RPMI7951 (cell line): ENCODE measurements at places on chromosomes 5 and 9.

GRCh38 chr5:139979943-139980342, 63.2 kb downstream of the NRG2 start:
- no peak for DNase-seq

DNA sequence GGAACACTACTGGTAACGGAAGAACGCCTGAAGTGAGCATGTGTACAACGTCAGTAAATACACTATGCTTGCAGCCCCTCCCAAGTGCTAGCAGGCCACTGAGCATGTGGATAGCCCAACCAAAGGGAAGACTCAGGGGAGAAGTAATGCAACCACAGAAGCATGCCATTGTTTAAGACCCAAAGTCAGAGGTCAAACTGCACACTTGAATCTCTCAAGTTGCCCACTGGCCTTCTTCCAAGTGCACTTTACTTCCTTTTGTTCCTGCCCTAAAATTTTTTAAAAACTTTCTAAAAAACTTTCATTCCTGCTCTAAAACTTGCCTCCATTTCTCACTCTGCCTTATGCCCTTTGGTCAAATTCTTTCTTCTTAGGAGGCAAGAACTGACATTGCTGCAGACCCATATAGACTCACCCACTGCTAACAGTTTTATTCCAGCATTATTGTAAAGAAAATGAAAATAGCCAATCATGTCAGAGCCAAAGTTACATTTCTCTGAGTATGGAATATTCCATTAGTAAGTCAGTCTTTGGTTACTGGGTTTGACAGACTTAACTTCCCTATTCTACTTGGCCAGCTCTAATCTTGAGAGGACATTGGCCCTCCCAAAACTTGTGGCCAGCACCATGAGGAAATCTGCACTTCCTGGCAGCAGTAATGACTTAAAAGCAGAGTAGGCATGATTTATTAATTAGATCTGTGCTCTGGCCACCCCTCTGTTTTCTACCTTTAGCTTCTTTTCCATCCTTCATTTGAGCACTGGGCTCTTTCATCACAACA, 76.9 kb downstream of the TSSK1B start:
- no peak for DNase-seq

DNA sequence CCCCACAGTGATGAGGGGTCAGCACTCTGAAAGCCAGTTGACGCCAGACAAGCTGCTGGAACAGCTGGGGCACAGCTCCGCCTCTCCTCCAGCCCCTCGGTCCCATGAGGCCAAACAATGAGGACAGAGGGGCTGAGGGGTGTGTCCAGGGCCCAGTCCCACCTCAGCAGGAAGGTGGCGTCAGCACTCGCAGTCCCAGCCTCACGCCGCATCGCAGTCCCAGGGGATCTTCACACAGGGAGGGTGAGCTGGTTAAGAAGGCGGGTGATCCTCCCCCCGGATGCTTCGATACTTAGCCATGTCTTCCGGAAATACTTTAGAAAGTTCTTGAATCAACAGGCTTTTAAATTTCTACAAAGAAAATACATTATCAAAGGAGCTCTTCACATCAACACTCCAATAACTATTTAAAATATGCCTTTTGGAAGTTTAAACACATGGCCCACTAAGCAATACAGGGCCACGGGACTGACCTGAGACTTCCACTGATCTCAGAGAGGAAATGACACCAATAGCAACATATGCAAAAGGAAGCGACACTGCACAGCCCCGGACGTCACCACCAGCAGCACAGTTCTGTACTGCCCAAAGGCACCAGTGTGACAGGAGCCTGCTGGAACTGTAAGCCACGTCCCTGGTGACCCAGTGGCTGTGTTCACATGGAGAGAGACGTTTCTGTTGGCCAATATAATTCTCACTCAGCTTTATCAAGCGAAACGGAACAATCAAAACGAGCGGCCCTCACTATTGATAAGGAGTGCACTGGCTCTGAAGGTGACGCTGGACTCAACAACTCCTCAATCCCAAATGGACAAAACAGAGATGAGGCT, 5.9 kb downstream of the MED10 start:
- no peak for DNase-seq

DNA sequence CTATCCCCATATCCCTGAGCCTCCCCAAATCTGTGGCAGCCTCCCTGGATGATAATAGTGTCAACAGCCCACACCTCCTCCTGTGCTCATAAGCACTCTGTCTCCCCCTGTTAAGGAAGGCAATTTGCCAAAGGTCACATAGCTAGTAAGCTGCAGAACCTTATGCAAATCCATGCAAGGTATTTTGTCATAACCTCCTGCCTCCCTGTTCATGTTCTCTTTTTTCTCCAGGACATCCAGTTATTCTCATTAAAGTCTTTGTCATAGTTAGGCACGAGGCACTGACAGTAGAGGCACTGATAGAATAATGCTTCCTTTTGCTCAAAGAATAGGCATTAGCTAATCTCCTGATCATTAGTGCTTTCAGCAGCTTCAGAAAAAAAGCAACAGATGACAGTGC, 10.2 kb upstream of the AUH start:
- DNase-seq: no peak
